Fibroblast of skin of back (primary cell): ENCODE measurements at places on chromosomes 5 and 9.

GRCh38 chr5:142439207-142439860, 114.5 kb upstream of the SPRY4 start:
- peak; percentile 29 for DNase-seq

GRCh38 chr5:168217497-168217896, 73.9 kb upstream of the WWC1 start:
- DNase-seq, result no peak

DNA sequence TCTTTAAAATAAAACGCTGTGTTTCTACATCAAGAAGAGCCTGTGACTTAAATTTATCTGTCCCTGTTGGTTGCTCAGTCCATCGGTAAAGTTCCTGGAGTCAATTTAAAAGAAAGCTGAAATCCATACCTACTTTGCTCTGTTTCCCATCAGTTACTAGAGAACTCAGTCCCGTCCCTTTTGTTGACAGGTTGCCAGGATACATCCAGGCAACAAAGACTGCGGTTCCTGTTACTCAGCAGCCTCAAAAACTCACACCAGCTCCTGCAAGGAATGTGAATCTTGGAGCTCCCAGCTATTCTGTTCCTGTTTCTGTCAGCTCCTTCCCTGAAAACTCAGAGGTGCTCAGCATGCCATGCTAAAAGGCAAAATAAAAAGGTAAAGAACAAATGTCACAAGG, at the start of gene ZNF474:
ZNF474 (plus strand) TSS at position 241 of the 400 bp plus-strand sequence. CDS start 22,445 bp downstream, outside the sequence.
- peak; percentile 99 for DNase-seq

- DNase-seq, result peak; percentile 88
Observed at GRCh38 chr9:91992461-91993041, 42.5 kb upstream of the ROR2 start.

GRCh38 chr9:109033941-109034700, 20.8 kb upstream of the CTNNAL1 start:
- no peak for DNase-seq

- DNase-seq, result peak; percentile 87
Observed at GRCh38 chr9:91489361-91489899, 65.8 kb upstream of the NFIL3 start.

DNA sequence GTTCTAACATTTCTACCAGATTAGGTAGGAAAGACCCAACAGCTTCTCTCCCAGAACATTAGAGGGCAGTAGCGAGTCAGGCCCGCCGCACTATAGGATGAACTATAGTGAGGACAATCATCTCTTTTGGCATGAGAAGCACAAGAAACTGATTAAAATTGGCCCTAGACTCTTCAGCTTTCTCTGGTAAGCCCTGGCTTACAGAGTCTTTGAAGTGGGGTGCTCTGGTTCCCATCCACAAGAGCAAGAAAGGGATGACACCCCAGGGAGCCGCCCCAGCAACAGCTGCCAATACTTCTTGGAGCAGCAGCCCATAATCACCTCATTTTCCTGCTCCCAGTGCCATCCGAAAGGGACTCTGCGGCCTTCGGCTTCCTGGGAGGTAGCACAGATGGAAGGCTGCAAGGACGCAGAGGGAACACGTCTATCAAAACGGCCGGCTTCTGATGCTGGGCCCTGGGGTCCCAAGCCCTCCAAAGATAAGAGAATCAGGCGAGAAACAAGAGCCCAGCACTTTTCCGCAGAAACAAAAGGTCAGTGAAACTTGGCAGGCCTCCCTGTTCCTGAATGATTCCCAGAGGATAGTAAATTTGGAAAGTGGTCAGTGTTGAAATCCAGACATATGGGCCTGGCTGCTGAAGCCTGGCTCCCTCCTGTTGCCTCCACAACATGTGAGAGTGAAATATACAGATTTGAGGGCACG, 69.3 kb downstream of the HSD17B3 start:
- peak; percentile 57 for DNase-seq

DNA sequence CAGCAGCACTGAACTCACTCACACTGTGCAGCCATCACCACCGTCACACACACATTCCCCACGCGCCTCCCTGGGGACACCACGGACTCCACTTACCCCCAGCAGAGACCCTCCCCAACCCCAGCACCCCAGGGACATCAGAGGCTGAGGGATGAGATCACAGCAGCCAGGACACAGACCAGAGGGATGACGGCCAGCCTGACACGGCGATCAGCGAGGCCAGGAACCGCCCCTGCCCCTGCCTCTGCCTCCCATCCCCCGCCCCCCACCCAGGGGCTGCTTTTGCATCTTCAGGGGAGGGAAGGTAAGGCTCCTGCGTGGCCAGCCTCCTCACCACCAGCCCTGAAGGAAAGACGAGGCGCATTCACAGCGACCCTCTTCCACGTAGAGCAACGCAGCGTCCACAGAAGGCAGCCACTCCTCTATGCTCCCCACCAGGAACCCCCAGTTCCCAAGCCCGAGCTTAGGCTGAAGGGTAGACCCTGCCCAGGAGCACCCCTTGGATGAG, 104.5 kb downstream of the VAV2 start:
- peak; percentile 17 for DNase-seq

DNA sequence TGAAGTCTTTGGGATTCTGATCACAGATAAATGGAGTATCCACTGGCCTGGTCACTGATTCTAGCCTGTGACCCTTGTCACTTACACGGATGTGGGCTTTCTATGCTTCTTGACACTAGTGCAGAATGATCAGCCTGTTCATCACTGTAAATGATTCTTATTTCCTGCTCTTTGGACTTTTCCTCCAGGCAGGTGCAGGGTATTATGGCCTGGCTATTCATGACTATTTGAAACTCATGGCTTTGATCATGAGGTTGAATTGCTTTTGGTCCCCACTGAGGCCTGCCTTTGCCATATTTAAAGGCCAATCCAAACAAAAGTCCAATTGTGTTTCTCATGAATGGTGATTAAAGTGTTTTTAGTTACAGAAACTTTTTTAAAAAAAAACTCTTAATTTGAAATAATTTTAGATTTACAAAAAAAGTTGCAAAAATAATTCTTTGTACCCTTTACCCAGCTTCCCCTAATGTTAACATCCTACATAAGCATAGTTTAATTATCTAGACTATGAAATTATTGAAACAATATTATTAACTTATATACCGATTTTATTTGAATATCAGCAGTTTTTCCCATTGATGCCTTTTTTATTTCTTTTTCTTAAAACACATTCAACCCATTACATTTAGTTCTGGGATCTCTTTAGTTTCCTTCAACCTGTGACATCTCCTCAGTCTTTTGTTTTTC, 68.1 kb downstream of the GALNT10 start:
- no peak for DNase-seq

- peak; percentile 42 for DNase-seq
Observed at GRCh38 chr5:34675857-34676256, 19.7 kb downstream of the RAI14 start.

DNA sequence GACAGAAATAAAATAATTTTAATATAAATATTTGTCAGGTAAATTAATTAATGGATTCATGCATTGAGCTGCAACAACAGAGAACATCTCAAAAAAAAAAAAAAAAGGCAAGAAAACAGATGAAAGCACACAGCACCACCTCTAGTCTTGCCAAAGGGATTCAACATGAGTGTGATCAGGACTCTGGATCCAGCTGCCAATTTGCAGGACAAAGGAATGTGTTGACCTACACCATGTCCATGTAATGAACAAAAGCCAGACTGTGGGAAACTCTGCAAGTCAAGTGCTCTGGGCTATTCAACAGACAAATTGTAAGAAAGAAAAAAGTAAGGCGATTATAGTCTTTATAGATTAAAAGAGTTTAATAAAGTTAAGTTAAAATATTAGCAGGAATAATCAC, 769.3 kb downstream of the TLR4 start:
- DNase-seq, result no peak

DNA sequence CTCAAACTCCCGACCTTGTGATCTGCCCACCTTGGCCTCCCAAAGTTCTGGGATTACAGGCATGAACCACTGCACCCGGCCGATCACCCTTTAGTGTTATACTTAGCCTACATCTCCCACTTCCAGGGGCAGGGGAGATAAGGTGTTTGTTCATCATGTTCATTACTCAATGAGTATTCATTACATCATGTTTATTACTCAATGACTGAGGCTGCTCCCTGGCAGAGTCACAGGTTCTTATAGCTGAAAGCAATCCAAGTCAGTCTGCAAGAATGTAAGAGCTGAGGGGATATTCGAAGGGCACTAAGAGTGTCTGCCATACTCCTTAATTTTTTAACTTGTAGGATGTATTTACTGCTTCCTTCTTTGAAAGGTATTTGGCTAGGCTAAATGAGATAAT, 214.2 kb downstream of the SPATA31D1 start:
- no peak for DNase-seq

DNA sequence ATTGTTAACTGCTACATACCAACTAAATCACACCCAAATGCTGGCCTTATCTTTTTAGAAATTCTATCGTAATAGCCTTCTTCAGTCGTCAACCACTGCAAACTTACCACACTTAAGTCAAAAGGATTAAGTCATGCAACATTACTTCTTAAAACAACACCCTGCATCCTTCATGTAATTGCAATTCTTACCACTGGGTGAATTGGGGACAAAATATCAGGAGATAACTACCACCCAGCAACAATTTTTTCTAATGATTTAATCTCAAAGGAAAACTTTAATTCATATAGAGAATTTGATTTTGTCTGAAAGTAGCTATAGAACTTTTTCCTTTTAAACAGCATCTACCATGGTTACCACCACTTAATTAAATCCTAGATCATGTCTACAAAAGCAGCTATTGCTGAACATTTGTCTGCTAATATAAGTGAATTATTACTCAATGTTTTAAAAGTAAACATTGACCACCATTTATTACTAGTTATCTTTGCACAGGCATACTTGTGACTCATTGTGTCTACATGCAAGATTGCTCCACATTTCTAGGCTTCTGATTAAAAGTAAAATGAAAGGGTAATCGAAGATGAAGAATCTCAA, 10.5 kb downstream of the MLLT3 start:
- DNase-seq, result peak; percentile 85

DNA sequence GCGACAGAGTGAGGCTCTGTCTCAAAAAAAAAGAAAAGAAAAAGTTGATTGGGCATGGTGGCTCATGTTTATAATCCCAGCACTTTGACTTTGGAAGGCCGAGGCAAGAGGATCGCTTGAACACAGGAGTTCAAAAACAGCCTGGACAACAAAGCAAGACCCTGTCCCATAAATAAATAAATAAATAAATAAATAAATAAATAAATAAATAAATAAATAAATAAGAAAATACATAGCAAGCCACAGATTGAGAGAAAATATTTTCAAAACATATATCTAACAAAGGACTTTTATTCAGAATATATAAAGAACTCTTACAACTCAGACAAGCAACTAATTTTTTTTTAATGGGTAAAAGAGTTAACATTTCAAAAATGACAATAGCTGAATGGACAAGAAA, 71.2 kb downstream of the PLPP1 start:
- DNase-seq, result no peak

- DNase-seq, result peak; percentile 43
Observed at GRCh38 chr5:172979778-172980177, 3.8 kb upstream of the ATP6V0E1 start.

GRCh38 chr5:50476549-50476948, 35.5 kb upstream of the EMB start:
- DNase-seq, result no peak

- no peak for DNase-seq
Observed at GRCh38 chr5:154363411-154363810, 82.4 kb upstream of the SAP30L start.

DNA sequence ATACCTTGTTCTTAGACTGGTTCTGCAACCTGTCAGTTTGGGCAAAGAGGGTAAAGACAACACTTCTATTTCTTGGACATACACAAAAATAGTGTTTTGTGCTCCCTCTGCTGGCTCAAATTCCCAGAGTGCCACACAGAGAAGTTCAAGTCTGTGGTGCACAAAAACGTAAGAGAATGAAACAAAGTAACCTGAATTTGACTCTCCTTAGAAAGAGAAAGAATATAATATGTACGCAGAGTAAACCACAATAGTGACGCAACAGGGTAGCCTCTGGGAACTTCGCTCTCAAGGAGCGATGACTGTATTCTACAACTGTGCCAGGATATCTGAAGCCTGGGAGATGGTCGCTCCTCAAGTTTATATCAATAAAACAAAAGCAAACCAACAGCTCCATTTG, 18.5 kb downstream of the DDX31 start:
- DNase-seq, result peak; percentile 35

DNA sequence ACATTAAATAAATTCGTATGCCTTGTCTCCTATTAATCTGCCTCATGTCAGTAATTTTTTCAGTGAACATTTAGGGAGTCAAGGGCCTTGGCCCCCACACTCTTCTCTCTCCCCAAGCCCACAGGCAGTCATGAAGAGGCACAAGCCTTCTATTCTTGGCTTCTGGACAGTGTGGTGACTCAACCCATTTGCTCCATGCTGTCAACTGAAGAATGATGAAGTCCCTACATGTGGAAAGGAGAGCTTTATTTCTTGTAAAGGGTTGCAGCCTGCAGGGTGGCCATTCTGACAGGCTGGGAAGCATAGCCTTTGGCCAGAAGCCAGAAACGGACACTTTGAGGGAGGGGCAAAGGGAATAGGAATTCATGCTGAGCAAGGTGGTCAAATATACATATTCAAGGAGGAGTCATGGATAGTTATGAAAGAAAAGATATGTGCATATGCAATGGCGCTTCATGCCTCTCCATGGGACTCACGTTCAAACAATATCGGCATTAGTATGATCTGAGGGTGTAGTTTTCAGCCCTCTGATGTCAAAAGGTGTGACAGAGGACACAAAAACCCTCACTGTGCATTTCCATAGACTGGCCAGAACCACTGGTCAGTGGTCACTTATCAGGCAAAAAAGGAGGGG, 31.3 kb downstream of the ANKRA2 start:
- peak; percentile 21 for DNase-seq
